ENCODE measurements at places on chromosomes 7 and 10.

GRCh38 chr7:27519793-27520469 is 142.8 kb downstream of the HIBADH start:
- no peak for DNase-seq

DNA sequence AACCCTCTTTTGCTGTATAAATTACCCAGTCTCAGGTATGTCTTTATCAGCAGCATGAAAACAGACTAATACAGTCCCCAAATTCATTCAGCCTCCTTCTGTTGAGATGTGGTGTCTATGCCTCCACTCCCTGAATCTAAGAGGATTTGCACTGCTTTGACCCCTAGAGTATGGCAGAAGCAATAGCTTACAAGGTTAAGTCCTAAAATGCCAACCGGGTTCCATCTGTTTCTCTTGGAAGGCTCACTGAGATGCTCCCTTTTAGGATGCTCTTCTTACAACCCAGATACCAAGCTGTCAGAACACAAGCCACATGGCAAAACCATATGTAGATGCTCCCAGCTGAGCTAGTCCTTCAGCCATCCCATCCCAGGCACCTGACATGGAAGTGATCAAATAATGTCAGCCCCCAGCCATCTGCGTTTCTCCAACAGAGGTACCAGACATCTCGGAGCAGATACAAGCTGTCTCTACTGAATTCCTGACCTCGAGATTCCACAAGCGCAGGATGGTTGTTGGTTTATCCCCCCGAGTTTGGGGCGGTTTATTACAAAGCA is 20.2 kb downstream of the CALN1 start:
- DNase-seq = no peak

- DNase-seq = no peak
Measured at GRCh38 chr7:70678621-70679251, 453.2 kb upstream of the GALNT17 start.

DNA sequence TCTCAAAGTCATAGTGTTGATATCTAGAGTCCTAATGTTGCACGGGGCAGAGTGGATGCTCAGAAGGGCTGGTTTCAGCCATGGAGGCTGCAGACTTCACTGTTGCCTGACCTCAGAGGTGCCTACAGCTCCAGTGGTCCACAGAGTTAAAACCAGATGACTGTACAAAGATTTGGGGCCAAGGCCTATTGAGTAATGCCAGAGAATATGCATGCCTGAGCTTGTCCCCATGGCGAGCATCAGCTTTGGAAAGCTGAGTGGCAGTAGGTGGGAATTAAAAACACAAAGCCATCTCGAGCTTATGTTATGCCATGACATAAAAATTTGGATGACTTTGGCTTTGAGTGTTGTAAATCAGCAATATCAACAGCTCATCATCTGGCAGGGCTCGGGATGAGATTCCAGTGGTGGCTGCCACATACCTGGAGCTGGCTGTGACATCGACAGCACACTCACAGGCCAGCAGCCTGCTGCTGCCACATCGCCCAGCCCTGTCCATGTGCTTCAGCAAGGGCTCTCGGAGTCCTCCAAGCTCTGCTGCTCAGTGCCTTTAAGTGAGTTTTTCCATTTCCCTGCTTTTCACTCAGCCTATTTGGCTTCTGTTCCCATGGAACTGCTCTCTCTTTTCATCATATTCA is 379.6 kb downstream of the TNS3 start:
- DNase-seq = no peak

- peak; percentile 73 for DNase-seq
Measured at GRCh38 chr10:13271552-13272163, 28.2 kb downstream of the PHYH start.

- no peak for DNase-seq
Measured at GRCh38 chr10:75429159-75429827, 2.1 kb upstream of the LRMDA start.

DNA sequence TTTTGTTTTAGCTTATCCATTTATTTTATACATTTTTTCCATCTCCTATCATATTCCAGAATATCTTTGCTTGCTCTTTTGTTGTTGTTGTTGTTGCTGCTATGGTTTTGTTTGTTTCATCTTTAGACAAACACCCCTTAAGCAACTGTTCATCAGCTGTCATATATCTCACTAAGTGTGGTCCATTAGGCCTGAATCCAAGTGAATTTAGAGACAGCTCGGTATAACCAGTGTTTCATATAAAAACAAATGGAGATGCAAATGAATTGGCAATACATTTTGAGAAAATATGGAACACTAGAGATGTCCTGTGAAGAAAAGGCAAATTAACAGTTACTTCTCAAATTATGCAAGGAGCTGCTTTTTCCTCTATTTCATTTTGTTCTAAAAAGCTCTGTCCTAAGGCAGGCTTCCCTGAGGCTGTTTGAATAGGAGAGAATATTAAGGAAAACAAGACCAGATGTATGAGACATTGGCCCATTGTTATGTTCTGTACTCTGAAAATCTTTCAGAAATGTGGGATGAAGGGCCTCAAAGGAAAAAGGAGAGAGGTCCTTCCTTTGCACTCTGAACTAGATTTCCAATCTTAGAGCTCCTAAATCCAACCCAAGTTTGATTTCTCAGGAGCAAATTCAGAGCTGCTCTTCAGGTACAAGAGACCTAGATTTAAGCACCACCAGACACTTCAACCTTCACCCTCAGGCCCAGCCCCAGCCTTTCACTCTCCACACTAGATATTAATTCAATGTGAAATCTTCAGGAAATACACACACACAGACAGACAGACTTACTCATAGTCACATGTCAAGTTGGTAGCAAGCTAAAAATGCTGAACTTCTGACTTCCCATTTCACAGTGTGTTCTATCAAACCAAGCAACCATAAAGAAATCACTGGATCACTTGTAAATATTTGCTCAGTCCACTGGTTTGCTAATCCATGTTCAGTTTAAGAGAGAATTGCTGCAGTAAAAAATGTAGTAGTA is 5.4 kb downstream of the TFEC start:
- DNase-seq = no peak

- DNase-seq = no peak
Measured at GRCh38 chr7:91069146-91069545, 195.1 kb upstream of the FZD1 start.

DNA sequence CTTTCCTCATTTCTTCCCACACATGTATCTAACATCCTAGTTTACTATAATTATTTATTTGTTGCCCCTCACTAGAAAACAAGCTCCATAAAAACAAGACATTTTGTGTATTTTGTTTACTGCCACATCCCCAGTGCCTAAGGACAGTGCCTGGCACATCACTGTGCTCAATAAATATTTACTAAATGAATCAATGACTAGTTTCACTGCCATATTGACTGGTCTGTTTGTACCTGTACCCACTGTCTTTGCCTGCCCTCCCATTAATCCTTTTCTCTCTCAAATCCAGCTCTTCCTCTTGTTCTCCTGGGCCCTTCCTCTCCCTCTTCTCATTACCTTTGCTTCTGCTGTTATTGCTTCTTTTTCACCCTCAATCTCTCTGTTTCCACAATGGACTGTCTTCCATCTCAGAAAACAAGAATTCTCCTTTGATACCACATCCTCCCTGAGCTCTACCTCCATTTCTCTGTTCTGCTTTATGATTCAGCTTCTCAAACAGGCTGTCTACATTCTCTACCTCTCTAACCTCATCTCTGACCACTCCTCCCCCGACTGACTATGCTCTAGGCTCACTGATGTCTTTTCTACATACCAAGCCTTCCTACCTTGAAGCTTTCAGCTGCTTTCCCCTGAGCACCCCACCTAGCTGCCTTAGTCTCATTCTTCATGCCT is 8.3 kb upstream of the FAM133B start:
- DNase-seq = no peak

DNA sequence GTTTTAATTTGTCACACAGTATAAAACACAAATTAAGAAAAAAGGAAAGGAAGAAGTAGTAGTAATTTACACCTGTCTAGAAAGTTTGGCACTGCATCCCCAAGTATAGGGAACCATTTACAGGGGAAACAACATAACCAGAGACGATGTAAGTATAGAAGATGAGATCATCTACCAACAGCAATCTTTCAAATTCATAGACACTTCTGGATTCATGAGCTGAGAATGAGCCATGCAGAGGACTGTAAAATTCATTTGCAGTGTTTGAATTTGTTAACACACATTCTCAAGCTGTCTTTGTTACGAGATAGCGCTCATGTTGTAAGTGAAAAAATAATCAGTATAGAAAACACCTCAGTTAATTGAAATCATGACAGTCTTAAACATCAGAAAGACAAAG is 337.0 kb upstream of the MEOX2 start:
- DNase-seq = no peak

GRCh38 chr7:12594122-12594897 is 23.8 kb downstream of the SCIN start:
- no peak for DNase-seq

GRCh38 chr7:79590916-79591623 is 137.6 kb upstream of the MAGI2 start:
- DNase-seq = no peak

- DNase-seq = no peak
Measured at GRCh38 chr7:130207033-130207432, 627 bp upstream of the SSMEM1 start.

DNA sequence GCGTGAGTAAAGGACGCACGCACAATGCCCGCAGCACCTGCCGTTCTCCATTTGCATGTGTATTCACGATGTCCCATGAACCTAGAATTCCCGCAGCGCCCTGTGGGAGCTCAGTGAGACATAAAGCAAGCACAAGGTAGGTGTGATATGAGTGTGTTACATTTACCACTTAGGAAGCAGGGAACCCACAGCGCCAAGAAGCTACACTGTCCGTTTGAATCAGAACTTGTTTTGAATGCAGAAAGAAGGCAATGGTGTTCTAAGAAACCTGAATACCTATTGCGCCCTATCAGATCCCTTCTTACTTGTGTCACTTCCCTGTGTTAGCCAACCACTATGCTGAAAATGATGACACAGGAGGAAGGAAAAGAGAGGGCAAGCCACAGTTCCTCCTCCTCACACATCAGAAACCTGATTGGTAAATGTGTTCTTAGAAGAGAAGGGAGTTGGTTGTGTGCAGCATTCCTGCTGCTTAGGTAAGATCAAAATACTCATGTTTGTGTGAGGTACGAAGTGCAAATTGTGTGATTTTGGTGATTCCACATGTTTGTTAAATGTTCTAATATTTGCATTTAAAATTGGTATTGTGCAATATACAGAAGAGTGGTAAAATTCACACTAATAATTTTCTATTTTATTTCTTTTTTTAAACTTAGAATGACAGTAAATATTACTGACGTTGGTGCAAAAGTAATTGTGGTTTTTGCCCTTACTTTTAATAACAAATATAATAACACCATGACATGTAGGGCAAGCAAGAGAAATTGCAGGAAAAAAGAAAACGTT is 185.4 kb downstream of the SEC23IP start:
- DNase-seq = no peak

DNA sequence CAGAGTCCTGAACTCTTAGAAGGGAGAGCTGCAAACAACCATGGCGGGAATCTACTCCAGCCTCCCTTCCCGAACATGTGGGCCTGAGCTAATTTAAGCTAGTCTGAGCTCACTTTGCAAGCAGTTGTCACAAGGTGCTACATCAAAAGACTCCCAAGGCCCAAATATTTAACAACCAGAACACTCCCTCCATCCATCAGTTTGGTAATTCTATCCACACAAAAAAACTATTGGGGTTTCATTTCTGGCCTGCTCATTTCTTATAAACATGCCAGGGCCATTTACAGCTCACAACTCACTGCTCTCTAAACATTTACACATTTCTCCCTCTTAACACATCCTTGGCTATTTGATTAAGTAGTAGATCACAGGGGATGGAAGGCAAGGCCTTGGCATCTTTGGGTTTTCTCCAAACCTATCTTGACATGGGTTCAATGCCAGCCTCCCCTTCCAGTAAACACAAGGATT is 263.4 kb downstream of the KCNMA1 start:
- no peak for DNase-seq

- DNase-seq = no peak
Measured at GRCh38 chr7:133572087-133572486, 319.2 kb downstream of the EXOC4 start.

GRCh38 chr10:119339109-119339508 is 131.7 kb downstream of the GRK5 start:
- DNase-seq = no peak

All from coronary artery (tissue), 2 donors.